NCI-H1092 (cell line): ENCODE measurements at places on chromosomes 16 and 17.

DNA sequence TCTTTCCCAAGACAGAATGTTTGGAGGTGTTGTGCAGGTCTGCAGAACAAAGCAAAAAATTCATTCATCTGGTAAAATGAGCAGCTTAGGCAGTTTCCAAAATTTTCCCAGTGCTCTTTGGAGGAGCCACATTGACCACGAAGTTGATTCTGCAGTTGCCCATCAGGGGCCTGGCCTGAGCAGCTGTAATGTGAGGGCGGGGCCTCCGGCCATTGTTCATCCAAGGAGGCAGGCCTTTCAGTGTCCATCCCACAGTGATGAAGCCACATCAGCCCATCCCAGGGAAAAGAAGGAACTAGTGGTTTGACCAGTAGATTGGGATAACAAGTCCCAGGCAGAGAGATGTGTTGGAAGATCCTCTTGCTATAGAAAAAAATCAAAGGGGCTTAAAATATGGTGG is 10.1 kb downstream of the UBFD1 start:
- DNase-seq, result no peak

DNA sequence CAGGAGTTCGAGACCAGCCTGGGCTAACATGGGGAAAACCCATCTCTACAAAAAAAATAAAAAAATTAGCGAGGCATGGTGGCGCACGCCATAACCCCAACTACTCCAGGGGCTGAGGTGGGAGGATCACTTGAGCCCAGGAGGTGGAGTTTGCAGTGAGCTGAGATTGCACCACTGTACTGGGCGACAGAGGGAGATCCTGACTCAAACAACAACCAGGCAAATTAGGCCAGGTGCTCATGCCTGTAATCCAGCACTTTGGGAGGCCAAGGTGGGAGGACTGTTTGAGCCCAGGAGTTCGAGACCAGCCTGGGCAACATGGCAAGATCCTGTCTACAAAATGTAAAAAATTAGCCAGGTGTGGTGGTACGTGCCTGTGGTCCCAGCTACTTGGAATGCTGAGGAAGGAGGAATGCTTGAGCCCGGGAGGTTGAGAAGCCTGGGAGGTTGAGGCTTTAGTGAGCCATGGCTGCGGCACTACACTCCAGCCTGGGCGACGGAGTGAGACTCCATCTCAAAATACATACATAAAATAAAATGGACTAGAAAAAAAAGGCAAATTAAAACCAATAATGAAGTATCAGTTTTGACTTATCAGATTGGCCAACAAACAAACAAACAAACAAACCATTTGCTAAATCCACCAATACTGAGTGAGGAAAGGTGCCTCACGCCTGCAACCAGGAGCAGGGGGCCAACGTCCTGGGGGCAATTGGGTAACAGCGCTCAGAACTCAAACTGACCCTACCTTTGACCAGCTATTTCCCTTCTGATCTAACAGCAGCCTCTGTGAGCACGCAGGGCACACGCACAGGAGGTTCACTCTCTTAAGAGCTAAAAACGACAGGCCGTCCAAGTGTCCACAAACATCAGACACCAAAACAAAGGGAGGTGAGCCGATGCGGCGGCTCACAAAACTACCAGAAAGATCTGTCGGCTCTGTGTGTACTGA is 19.4 kb upstream of the FASN start:
- DNase-seq, result no peak

GRCh38 chr16:83843657-83844056 is 35.9 kb downstream of the HSBP1 start:
- DNase-seq, result no peak

DNA sequence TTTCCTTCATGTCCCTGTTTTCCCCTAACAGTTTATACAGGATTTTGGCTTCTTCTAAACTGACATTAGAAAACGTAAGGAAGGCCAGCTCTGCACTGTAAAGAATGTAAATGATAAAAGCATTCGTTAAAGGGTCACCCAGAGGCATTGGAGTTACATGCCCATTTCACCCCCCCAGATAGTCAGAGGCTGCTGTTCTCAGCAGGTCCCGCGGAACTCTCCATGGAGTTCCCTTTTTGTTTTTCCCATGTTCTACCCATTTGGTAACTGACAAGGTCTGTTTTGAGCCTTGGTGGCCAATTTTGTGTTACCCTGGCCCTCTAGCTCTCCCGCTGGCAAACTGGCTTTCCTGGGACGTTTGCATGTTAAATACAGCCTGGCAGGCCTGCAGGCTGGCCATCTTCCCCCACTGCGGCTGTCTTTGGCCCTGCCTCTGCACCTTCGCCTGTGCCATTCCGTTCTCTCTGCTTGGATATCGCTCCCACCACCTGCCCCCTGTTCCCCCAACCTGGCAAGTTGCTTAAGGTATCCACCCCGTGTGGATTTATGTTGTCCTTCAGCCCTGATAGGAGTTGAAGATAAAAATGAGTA is 49.7 kb downstream of the EPN2 start:
- no peak for DNase-seq

- no peak for DNase-seq
Measured at GRCh38 chr16:88618182-88618955, 20.0 kb upstream of the IL17C start.

GRCh38 chr16:88499292-88499691 is 46.2 kb downstream of the ZFPM1 start:
- DNase-seq, result no peak

DNA sequence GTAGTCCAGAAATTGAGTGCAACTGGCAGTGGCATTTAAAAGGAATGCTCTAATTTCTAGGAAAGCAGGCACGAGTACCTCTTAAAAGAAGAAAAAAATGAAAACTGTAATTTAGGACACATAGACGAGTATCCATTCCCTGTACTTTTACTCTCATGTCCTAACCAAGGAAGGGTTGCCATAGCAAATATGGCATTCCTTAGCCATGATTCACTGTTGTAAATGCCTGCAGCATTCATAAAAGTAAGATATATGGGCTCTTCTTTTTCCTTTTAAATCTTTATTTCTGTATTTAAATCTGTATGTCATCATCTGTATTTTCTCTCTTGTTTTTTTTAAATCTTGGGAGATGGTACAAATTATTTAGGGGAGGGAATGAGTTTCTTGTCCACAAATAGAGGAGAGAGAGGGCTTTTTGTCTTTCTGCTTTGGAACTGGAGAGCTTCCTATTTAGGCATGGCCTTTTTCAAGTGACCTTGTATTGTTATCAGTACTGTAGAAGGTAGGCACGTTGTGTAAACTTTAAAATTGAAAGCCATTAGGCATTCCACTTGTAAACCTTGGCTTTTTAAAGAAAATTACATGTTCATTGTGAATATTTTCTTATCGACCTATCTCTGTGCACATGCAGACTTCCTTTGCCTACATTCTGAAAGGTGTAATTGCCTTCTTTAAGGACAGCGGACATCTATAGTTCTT is 50.0 kb downstream of the TENT4B start:
- DNase-seq, result no peak

DNA sequence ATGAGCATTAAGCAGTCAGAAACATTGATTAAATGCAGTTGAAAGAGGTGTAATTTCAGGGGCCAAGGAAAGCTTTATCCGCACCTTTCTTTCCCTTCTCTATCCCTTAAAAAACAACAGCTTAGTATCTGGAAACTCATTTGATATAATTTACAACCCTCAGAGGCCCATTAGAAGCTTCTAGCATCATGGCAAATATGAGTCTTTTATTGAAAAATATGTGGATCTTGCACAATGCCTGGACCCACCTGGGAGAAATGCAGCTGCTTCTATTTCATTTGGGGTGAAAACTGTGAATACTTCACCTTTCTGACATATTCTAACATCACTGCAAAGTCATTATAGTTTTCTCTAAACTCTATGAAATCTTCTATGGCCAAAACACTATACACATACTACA is 492.2 kb upstream of the PSMD7 start:
- DNase-seq, result no peak

GRCh38 chr17:6303664-6304063 is 131.3 kb downstream of the AIPL1 start:
- DNase-seq, result no peak

GRCh38 chr16:68907781-68908181 is 64.5 kb downstream of the TANGO6 start:
- DNase-seq, result no peak
